Natural killer cell treated with Interleukin-12 subunit alpha and Interleukin-12 subunit beta and Interleukin-15 and Interleukin-18, amount 100 ng/mL, for 72 hours (primary cell): ENCODE measurements at places on chromosomes 5 and 9.

DNA sequence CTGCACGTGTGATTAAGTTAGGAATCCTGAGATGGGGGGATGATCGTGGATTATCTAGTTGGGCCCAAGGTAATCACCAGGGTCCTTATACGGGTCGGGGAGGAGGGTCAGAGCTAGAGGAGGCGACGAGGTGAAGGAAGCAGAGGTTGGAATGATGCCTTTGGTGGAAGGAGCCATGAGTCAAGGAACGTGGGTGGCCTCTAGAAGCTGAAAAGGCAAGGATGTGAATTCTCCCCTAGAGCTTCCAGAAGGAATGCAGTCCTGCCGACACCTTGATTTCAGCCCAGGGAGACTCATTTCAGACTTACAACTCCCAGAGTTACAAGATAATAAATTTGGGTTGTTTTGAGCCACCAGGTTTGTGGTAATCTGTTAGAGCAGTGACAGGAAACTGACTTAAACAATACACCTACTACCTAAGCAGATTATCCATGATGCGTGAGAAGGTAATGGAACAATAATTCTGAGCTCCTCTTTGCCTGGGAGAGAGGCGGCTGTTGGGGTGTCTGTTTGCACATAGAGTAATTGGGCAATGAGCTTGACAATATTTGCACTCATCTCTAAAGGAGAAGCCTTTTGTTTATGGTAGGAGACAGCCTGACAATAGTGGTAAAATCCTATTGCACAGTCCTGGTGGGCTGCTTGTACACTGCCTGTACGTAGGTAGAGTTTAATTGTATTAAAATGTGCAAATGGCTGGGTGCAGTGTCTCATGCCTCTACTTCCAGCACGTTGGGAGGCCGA, 129.3 kb upstream of the IER5L start:
- no peak for DNase-seq

DNA sequence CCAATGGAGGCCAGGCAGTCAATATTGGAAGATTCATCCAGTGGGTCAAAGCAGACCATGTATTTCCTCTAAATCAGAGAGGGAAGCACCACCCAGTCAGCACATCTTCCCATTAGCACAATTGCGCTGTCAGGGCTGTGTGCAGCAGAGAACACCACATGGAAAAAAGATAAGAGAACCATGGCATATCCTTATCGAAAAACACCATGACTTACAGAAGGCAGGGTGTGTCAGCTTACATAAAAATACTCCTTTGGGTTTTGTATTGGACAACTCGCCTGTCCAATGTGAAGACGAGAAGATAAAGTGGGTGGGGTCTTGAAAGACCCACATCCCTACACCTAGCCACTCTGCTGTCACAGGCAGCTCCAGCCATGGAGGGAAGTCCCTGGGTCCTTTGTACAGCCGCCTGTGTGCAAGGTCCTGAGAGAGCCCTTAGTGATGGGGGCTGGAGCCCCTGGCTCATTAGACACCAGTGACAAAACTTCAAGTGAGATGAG, 71.9 kb upstream of the SPATA31E1 start:
- DNase-seq, result no peak

DNA sequence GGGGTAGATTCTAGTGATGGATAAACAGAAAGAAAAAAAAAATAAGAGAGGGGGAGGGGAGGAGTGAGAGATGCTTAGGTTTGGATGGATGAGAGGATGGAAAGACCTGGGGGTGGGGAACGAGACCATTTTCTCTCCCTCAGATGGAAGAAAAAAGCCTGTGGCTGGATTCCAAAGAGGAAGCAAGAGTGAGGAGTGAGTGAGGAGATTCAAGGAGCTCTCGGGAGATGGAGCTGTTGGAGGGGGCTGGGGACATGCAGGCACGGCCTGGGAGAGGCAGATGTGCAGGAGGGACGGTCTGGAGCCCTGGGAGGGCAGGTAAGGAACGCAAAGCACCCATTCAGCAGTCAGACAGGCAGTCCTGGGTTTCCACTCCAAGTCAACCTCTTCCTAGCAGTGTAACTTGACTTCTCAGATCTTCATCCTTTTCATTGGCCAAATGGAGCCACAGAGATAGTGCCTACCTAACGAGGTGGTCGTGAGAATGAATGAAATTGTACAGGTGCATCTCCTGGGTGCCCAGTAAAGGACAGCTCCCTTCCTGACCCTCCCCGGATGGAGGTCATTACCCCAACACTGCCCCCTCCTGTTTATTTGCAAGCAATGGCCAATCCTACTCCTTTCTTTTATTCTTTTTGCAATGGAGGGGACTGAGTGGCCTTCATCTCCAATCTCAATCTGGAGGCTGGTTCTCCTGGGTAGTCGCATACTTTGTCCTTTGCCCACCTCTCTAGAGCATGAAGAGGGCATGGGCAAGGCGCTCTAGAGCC, 52.2 kb downstream of the PCDH1 start:
- no peak for DNase-seq

DNA sequence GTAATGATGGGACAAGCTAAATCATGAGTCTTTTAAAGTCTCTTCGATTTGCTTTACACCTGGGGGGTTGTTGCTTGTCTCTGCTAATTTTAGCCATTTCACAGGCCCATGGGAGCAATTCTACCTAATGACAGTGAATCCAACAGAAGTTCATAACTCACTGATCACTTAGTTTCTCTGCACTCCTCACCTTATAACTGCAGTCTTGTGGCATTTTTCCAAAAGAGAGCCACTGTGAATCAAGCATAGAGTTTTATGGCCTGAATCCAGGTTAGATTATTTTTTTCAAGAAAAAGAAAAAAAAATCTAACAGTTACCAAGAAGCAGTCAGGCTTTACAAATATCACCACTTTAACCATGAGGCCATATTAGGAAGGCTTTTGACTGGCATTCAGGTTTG, 1.5 kb upstream of the IL7R start:
- DNase-seq, result no peak

GRCh38 chr5:40191150-40191549, 488.6 kb upstream of the PTGER4 start:
- DNase-seq, result no peak

- DNase-seq, result no peak
These were observed 60.3 kb downstream of the TLE4 start for GRCh38 chr9:79632060-79632459.

DNA sequence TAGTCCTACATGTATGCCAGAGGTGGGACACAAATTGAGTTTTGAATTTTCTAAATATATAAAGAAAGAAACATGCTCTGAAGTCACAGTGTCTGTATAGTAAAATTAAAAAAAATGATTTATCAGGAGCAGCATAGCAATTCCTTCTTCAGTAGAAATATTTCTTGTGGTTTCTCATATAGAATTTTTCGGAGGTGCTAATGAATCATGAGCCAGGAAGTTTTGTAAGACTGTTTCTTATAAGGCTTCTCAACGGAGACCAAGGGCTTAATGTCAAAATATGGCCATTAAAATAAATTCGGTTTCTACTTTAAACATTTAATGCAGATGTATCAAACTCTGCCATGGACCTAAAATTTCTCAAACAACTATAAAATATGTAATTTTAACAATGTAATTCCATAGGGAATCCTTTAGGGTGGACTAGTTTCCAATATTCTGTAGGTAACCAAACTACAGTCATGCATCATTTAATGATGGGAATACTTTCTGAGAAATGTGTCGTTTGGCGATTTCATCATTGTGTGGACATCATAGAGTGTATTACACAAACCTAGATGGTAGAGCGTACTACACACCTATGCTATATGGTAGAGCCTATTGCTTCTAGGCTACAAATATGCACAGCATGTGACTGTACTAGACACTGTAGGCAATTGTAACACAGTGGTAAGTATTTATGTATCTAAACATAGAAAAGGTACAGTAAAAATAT, 66.3 kb downstream of the ANKRD55 start:
- no peak for DNase-seq

DNA sequence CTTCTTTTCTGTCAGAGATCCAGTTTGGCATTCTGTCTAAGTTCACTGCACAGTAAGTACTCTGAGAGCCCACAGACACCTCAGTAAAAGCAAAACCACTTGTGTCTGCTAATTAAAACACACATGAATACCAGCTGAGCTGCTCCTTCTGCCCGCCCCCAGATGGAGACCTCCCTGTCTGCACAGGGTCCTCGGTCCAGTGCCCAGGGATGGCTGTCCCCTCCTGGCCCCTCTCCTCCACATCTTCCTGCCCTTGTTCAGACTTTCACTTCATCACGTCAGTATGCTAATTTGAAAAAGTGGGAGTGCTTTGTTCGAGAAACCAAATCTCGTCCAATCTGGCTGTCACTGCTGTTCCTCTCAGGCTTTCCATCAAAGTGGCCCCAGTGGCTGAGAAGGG, 43.5 kb downstream of the LIX1 start:
- no peak for DNase-seq

DNA sequence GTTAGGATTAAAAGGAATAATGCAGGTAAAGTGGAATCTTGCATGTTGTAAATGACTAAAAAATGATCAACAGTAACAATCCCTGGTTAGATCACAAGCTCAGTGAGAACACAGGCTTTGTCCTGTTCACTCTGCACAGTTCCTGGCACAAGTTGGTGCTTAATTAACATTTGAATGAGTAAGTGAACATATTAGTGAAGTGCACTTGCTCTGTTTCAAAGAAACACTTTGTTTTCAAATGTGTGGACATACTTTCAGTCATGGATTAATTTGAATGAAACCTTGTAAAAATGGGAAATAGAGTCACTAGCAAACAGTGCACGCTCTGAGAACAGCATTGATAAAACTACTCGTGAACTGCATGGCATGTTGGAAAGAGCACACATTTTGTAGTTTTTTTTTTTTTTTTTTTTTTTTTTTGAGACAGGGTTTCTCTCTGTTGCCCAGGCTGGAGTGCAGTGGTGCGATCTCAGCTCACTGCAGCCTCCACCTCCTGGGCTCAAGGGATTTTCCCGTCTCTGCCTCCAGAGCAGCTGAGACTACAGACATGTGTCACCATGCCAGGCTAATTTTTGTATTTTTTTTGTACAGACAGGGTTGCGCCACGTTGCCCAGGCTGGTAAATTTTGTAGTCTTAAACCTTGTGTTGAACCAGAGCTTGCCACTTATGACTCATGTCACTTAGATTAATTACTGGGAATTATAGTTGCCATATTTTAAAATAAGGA, 159.9 kb downstream of the LURAP1L start:
- DNase-seq, result no peak

DNA sequence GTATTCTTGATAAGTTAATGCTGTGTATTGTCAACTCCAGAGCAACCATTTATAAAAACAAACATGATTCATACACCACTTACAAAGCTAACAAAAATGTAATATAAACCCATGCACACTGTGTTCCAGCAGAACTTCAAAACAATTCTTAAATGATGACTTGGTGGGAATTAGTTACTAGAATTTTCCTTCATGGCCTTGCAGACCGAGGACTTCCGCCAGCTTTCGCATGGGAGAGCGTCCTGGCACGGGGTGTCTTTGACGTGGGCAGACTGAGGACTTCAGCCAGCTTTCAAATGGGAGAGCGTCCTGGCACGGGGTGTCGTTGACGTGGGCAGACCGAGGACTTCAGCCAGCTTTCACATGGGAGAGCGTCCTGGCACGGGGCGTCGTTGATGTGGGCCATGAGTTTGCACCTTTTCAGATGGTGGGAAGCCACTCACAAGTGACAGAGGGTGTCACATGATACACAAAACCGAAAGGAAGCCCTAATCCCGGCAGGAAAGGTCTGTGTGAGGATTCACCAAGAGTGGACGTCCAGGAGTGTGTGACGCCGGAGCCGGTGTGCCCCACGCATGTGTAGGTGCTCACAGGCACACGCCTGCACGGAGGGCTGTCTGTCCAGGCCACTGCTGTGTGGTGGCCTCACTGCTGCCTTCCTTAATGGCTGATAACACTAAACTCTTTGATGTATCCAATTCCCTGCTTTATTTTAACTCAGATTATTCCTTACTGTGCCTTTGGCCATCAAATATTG, 211.3 kb upstream of the IRX4 start:
- DNase-seq, result no peak

DNA sequence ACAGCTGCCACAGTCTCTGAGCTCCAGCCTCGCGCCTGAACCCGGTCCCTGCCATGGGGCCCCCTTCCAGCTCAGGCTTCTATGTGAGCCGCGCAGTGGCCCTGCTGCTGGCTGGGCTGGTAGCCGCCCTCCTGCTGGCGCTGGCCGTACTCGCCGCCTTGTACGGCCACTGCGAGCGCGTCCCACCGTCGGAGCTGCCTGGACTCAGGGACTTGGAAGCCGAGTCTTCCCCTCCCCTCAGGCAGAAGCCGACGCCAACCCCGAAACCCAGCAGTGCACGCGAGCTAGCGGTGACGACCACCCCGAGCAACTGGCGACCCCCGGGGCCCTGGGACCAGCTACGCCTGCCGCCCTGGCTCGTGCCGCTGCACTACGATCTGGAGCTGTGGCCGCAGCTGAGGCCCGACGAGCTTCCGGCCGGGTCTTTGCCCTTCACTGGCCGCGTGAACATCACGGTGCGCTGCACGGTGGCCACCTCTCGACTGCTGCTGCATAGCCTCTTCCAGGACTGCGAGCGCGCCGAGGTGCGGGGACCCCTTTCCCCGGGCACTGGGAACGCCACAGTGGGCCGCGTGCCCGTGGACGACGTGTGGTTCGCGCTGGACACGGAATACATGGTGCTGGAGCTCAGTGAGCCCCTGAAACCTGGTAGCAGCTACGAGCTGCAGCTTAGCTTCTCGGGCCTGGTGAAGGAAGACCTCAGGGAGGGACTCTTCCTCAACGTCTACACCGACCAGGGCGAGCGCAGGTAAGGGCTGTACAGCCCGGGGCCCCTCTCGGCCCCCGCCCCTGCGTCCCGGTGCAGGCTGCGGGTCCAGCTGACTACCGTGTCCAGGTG, 509 bp downstream of the LVRN start:
- DNase-seq, result no peak

- no peak for DNase-seq
These were observed 45.8 kb downstream of the NRG2 start for GRCh38 chr5:139997276-139997675.

GRCh38 chr9:83520292-83520691, 17.9 kb downstream of the FRMD3 start:
- no peak for DNase-seq
